ENCODE measurements at places on chromosomes 2 and 18.

GRCh38 chr2:84894758-84895520 lies 10.5 kb upstream of the TMSB10 start:
- DNase-seq: peak; percentile 49

DNA sequence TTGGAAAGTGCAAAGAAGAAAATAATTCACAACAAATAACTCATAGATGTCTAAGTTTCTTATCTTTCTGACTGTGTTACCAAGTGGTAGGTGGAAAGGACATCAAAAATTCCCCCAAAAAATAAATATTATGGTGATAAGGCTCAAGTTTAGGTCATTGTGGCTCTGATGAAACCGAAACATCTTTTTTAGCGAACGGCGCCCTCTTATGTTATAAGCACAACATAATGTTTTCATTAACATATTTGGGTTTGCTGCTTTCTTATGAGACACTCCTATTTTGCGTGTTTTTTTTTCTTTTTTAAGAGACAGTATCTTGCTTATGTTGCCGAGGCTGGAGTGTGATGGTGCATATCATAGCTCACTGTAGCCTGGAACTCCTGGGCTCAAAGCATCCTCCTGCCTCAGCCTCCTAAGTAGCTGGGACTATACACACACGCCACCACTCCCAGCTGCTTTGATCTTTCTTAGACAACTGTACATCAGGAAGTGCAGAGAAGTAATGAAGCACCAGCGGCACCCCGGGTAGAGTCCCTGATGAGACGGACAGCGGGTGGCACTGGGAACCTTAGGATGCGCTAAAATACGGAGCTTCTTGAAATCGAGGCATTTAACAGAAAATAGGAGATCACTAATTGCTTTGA lies 38.5 kb upstream of the SLC35G4 start:
- DNase-seq: no peak

DNA sequence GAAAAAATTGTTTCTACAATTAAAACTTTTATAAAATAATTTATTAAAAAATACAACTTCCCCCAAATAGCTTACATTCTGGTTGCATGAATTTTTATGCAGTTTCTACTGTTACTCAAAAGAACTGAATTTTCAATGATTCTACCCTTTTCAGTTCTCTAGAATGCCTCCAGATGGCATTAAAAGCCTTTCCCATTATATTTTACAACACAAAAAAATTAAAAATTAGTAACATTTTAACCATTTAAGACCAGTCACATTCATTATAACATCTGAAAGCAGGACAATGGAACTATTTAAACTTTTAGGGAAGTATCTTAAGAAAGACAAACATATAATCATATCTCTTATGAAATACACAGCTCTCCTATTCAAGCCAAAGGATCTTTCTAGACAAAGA lies 236.0 kb upstream of the REV1 start:
- no peak for DNase-seq

DNA sequence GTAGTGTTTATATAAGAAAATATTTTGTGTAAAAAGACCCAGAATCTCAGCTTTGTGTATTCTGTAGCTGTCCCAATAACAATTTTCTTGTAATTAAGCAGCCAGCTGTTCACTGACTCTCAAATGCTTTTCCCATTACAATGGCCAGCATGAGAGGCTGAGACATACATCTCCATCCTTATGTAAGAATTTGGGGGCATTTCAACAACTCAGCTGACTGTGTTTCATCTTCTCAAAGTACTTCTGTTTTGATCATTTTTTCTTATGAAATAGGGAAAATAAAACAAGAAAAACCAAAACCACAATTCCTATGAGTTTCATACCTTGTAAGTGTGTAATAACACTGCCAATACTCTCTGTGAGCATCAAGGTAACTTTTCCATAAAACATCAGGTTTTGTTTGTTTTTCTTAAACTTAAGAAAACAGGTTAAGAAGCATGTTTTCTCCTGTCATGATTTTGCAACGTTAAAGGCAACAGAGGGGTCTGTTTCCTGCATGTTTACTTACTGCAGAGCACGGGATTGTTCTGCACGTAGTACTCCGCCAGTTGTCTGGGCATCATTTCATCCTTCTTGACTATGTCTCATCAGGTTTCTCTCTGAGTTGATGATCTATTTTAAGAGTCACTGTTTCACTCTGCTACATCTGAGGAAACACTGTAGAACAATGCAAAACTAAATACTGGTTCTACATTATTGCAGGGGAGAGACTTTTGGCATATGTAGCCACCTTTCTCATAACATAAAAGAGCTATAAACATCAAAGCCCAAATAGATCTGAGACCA lies 62.9 kb upstream of the CYRIA start:
- no peak for DNase-seq

GRCh38 chr18:75211953-75212750 lies 1.6 kb downstream of the TSHZ1 start:
- DNase-seq: peak; percentile 68

- no peak for DNase-seq
Observed at GRCh38 chr2:133768658-133769435, 200.6 kb upstream of the NCKAP5 start.

DNA sequence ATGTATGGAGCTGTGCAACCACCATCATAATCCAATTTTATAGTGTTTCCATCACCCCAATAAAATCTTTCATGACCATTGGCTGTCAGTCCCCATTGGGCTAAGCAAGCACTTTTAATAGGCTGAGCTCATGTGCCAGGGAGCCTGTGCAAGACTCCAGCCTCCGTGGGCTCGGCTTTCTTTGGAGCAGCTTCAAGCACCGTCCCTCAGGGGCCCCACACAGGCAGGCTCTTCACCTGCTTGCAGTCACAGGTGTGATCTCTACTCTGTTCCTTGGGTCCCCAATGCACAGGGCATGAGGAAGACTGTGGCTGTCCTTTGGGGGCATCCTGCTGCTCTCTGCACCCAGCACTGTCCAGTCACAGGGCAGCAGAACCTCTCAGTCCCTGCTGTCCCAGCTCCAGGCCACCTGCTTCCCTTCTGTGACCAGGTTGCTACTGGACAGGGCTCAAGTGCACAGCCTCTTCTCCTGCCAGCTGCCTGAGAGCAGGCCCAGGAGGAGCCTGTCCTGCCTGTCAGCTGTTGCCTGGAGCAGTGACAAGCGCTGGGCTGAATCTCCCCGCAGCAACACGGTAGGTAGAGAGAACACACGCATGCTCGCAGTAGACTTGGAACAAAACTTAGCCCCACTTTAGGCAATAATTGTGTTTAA lies 40.7 kb upstream of the TMEM131 start:
- DNase-seq: no peak

- DNase-seq: no peak
Observed at GRCh38 chr2:171180229-171180930, 19.7 kb upstream of the TLK1 start.

- no peak for DNase-seq
Observed at GRCh38 chr2:170276056-170276455, 98.1 kb downstream of the MYO3B start.

GRCh38 chr18:63062246-63062645 lies 257.3 kb downstream of the BCL2 start:
- no peak for DNase-seq

DNA sequence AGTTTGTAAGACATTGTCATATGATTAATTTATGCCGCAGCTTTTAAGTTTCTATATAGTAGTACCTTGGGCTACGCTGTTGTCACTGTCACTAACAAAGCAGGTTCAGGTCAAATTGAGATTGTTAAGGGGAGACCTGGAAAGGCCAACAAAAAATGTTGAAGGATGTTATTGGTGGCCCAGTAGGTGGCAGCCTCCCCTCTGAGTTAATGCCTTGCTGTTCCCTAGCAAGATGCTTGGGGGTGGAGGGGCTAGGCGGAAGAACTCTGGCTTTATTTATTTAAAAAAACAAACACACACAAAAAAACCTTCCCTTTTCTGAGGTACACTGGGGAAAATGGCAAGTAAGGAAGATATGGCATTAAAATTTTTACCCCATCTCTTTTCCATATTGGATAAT lies 128.3 kb upstream of the ATP5MC3 start:
- no peak for DNase-seq

DNA sequence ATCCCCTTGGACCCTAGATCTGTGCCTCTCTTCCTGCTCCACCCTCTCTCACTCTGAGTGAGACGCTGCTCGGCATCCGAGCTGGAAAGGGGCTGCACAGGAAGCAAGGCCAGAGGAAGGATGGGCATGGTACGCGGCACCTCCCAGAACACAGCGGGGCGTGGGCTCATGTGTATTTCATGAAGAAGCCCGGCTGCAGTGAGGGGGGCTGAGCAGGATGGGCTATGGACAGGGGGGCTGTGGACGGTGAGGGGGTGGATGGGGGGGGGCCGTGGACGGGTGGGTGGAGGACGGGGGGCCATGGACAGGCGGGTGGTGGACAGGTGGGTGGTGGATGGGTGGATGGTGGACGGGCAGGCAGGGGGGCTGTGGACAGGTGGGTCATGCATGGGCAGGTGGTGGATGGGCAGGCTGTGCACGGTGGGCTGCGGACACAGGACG lies 28.5 kb downstream of the SLC66A2 start:
- DNase-seq: no peak

DNA sequence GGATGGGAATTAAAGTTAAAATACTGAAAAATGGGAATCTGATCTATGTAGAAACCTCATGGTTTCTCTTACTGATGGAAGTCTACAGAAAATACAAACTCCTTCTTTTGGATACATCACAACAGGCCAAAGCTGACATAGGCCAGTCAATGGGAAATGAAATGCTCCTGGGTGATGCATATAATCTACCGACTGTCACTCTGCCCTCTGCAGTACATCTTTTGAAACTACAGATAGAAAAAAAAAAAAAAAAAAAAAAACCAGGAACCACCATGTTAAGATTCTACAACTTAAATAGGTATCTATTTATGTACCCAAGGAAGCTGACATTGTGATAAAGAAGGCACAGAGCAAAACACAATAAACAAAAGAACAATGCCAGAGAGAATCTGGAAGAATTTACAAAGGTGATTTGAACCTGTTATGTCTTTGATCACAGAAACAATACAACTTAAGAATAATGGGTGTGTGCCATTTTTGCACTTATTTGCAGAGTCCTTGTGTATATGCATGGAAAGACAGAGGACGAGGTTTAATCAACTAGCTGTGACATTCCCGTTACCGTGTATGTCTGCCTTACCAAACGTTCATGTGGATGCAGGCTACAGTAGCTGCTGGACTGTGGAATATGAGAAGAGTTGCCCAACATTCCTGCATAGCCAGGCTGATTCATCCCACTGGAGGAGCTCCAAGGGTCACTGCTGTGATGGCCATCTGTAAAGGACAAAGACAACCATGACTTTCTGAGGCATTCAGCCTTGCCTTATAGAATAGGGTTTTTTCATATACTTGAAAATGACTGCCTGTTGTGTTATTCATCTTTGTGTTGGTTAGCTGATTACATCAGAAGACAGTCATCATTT lies 312.7 kb downstream of the TCF4 start:
- no peak for DNase-seq

DNA sequence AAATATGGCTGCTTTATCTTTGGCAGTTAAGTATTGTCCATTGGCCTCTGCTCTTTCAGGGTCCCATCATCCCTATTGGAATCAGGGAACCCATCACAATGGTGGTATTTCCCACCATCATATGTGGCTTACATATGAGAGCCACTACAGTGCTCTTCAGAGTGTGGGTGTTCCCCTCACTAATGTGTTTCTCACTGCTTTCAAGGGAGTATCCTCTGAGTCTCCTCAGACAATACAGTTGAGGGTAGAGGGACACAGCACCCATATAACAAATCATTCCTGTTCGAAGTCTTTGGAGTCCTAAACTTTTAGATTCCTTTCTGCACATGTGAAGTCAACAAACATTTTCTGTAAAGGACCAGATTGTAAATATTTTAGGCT lies 48.8 kb upstream of the DNAJC10 start:
- no peak for DNase-seq

DNA sequence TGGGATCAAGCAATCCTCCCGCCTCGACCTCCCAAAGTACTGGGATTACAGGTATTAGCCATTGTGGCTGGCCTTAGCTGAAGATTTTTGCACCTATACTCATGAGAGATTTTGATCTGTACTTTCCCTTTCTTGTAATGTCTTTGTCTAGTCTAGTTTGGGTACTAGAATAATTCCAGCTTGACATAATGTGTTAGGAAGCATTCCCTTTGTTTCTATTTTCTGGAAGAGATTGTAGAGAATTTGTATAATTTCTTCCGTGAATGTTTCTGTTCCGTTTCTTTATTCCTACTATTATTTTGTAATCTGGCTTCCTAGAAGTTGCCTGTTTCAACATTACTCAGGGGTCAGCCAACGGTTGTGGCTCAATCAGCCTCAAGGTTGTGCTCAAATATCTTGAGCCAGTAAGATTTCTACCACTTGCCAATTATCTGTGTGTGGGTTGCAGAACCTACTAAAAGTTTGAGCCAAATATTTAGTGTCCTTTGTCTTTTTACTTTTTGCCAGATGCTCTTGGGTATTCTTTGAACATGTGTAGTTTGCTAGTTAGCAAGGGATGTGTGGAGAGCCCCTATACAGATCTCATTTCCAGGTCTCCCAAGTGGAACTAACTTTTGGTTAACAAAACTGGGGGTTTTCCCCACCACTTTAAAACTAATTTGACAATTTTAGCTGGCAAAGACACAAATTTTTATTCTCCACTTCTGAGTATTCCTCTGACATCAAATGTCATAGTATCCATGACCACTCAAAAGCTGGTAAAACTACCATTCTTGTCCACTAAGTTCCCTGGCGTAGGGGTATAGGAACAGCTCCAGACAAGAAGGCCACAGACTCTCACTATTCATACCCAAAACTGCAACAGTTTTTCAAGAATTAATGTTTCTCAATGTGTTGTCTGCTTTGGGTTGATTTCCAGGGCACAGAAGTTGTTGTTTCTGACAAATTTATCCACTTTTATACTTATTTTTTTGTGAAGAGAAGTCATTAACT lies 42.8 kb upstream of the BAZ2B start:
- no peak for DNase-seq

DNA sequence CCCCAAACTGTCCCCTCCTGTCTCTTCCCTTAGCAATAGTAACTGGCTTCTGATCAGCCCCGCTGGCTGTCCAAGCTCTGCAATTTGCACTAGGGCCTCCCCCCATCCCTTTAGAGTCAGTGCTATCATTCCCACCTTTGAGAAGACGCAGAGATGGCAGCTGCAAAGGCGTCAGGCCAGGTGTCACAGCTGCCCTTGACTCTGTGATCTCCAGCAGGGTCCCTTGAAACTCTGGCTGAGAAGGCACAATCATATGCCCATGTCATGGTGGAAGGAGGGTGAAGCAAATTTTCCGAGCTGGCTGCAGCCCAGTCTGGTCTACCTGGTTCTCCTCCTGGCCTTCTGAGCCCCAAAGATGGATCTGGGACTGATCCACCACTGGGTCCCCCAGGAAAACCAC lies 49.2 kb upstream of the TEX51 start:
- no peak for DNase-seq

DNA sequence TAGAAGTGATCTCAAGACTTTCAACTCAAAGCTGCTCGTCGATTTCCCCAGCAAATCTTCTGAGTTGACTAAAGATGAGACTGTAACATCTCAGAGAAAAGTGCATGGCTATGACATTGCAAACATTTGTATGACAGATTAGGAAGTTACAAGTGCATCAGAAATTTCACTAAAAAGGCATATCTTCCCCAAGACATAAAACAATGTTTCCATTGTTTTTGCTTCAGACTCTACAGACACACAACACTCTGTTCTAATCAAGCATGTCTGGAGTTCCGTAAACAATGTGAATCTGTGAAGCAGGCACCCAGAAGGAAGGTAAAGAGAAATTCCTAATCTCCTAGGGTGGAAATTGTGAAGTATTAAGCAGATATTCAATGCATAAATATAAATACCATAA lies 144.6 kb upstream of the LYPD1 start:
- DNase-seq: no peak

- no peak for DNase-seq
Observed at GRCh38 chr2:157508676-157509075, 64.8 kb upstream of the CYTIP start.

GRCh38 chr2:214328941-214329340 lies 81.9 kb upstream of the VWC2L start:
- DNase-seq: no peak

- DNase-seq: no peak
Observed at GRCh38 chr2:166765141-166765540, 123.1 kb upstream of the XIRP2 start.
